ENCODE measurements at places on chromosomes 4 and X.

GRCh38 chr4:55722132-55722531 is 86.0 kb upstream of the NMU start:
- no peak for DNase-seq

GRCh38 chrX:72122621-72123337 is 8.9 kb downstream of the RTL5 start:
- no peak for DNase-seq

DNA sequence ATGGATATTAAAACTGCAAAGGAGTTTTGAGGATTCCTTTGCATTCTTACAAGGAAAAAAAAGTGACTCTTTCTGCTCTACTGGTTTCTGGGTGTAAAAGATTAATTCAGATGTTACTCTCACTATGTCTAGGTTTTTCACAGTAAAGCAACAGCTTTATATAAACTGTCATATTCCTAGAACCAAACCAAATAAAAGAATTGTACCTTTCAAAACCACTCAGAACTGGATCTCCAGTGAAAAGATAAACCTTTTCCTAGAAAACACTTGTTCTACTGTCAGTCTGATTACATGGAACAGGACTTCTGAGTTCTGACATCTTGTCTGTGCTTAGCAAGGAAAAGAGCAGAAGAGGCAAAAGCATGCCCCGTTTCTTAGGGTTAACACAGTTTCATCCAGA is 5.0 kb upstream of the PPID start:
- no peak for DNase-seq

DNA sequence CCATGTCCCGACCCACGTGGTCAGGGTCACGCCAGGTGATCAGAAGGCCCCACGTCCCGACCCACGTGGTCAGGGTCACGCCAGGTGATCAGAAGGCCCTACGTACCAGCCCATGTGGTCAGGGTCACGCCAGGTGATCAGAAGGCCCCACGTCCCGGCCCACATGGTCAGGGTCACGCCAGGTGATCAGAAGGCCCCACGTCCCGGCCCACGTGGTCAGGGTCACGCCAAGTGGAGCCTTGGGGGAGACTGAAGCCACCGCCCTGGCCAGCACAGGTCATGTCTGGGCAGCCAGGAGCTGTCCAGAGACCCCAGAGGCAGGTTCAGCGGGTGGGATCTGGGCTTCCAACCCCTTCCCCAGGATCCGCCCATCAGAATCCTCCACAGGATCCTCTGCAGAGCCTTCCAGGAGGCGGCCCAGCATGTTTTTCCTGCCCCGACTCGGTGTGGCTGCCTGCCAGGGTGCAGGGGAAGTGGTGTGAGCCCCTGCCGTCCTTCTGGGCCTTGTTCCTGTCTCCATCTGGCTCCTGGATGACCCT is 58.4 kb downstream of the FAM53A start:
- no peak for DNase-seq

- DNase-seq, result no peak
Measured at GRCh38 chr4:143338313-143338712, 1.6 kb downstream of the GAB1 start.

GRCh38 chr4:139392797-139393196 is 61.1 kb upstream of the RAB33B start:
- no peak for DNase-seq

GRCh38 chr4:25095837-25096236 is 64.4 kb downstream of the SEPSECS start:
- DNase-seq, result no peak
